ENCODE measurements at places on chromosomes 1 and 21. TPM values are rescaled to one million over a fixed set of nuclear protein-coding genes. Genes with fewer than 3 reads are reported as not detected.

Gene GPR37L1
- total RNA-seq: 0.07 TPM

DNA sequence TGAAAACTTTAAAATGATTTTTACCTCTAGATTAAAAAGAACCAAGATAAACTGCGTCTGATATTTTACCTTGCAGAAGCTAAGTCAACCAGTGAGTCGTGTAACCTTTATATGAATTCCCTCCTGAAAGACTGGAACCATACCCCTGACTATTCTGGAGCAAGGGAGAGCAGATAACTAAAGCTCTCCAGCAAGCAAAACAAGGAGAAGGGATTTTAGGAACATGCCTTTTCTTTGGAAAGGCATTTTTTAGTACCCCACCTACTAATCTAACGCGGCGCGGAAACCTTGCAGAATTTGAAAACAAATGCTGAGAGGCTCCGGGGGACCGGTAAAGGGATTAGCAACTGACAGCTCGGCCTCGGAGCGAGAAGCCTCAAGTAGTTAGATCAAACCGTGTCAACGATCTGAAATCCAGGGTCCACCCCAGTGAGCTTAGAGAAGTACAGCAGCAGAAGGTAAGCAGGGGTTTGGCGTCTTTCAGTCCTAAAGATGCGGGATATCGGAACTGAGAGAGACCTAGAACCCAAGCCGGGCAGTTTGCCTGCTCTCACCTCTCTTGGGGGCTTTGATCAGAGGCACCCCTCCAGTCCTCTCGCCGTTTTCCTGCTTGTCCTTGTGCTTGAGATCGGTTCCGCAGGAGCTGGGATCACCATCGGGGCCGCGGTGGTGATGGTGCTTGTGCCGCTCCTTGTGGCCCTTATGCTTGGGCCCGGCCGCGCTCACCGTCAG is 954 bp downstream of the RSBN1 start:
- peaks cover 18% of the 10 kb centered on the region for H3K4me1 ChIP-seq
- no peak for DNase-seq
- H3K27ac ChIP-seq: peak overlapping the region; percentile 98
- peak overlapping the region; percentile 98 for H3K4me3 ChIP-seq
- H3K27me3 ChIP-seq: no peaks in the 10 kb centered on the region

Gene TMEM51
- 10.9 TPM for total RNA-seq

DNA sequence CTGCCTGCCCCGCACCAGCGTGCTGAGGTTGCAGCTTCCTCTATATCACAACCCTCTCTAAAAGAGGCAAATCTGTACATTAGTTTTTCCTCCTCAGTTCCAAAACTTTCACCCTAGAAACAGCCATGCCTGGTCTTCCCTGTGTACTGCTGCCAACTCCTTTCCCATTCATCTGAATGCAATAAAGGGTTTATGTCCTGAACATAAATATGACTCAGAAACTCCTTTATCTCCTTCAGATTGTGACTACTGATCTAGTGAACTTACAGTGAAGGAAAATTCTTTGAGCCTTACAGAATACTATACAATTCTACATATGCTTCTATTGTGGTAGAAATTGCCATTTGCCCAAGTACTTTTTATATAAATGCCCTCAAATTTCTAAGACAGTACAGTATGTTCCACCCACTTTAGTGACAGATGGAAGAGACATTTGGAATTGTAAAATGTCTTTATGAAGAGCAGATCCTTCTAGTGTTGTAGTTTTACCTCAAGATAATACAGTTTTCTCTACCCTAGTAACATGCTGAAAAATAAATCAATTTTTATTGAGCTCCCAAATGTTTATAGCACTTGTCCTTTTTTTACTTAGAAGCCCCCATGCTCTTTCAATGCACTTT is 345.1 kb upstream of the SNX7 start:
- no peak overlapping the region for H3K4me3 ChIP-seq
- H3K27me3 ChIP-seq: no peaks in the 10 kb centered on the region
- H3K36me3 ChIP-seq: no peaks in the 10 kb centered on the region
- H3K27ac ChIP-seq: peak overlapping the region; percentile 13

- DNase-seq: no peak
- no peak overlapping the region for H3K4me3 ChIP-seq
- H3K27ac ChIP-seq: no peak overlapping the region
Measured at GRCh38 chr1:157566484-157567300, 14.4 kb upstream of the FCRL5 start.

DNA sequence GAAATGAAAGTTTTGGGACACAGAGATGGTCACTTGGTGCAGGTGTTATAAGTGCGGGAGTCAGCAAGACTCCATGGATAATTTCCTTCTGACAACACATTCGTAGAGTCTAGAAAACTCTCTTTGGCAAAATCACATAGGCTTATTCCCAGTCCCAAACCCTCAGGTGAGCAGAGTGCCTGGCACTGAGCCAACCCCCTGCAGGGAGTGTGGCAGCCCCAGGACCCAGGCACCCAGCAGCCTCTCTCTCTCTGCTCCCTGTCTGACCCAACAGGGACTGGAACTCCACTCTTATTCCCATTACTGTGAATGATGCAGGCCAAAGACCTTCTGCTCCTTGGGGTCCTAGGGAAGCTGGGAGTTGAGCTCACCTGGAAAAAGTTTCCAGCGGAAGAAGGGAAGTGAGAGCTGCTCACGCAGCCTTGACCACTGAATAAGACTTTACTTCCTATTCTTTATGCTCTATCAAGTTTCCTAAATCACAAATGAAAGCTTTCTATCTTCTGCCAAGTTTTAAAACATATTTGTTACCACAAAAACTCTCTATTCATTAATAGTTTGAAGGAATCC is 132.6 kb upstream of the ETV3 start:
- H3K27me3 ChIP-seq: no peaks in the 10 kb centered on the region
- no peak overlapping the region for H3K27ac ChIP-seq
- H3K4me3 ChIP-seq: no peak overlapping the region
- no peaks in the 10 kb centered on the region for H3K36me3 ChIP-seq
- DNase-seq: no peak

DNA sequence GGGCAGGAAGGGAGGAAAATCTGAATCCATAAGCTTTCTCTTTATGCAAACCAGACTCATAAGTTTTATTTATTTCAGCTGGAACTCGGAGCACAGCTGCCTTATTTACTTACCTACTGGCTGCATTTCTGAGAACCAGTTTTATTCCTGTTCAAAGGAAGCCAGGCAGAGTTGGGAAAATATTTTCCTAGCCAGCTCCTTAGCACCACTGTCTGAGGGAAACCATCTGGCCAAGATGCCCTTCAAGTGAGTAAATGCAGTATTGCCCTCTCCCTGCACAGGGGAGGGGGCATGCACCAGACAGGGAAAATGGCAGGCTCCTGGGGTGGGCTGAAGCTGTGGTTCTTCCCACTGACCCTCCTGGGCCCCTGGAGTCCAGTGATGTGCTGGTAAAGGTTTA is 28.9 kb upstream of the FMOD start:
- peak overlapping the region; percentile 91 for H3K27ac ChIP-seq
- no peak overlapping the region for H3K4me3 ChIP-seq
- H3K27me3 ChIP-seq: peaks cover 25% of the 10 kb centered on the region
- no peaks in the 10 kb centered on the region for H3K36me3 ChIP-seq

- peak overlapping the region; percentile 84 for H3K27ac ChIP-seq
- H3K36me3 ChIP-seq: peaks cover 6% of the 10 kb centered on the region
- peaks cover 55% of the 10 kb centered on the region for H3K4me1 ChIP-seq
Measured at GRCh38 chr1:61839679-61840078, 97.4 kb downstream of the PATJ start.

DNA sequence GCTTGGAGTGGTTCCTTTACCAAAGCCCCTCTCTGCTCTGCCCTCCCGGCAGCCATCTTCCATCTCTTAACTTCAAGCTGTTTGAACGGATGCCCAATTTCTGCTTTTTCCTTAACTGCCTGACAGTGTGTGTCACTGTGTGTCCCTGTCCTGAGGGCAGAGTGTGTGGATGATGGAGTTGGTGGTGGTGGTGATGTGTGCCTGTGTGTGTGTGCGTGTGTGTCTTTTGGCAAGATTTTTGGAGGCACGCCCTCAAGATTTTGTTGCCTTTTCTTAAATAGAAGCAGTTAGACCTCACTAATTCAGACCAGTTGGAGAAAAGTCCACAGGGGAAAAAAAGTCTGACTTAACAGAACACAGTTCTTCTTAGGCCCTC is 30.3 kb downstream of the SERTAD4 start:
- no peaks in the 10 kb centered on the region for H3K27me3 ChIP-seq
- peaks cover 10% of the 10 kb centered on the region for H3K4me1 ChIP-seq
- H3K27ac ChIP-seq: no peak overlapping the region
- H3K4me3 ChIP-seq: no peak overlapping the region
- H3K36me3 ChIP-seq: no peaks in the 10 kb centered on the region
- DNase-seq: no peak

DNA sequence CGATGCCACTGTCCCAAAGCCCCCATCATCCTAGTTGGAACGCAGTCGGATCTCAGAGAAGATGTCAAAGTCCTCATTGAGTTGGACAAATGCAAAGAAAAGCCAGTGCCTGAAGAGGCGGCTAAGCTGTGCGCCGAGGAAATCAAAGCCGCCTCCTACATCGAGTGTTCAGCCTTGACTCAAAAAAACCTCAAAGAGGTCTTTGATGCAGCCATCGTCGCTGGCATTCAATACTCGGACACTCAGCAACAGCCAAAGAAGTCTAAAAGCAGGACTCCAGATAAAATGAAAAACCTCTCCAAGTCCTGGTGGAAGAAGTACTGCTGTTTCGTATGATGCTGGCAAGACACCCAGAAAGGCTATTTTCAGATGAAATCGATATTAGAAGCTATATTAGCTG is 8.1 kb downstream of the RHOU start:
- H3K4me3 ChIP-seq: no peak overlapping the region
- H3K4me1 ChIP-seq: peaks cover 31% of the 10 kb centered on the region

DNA sequence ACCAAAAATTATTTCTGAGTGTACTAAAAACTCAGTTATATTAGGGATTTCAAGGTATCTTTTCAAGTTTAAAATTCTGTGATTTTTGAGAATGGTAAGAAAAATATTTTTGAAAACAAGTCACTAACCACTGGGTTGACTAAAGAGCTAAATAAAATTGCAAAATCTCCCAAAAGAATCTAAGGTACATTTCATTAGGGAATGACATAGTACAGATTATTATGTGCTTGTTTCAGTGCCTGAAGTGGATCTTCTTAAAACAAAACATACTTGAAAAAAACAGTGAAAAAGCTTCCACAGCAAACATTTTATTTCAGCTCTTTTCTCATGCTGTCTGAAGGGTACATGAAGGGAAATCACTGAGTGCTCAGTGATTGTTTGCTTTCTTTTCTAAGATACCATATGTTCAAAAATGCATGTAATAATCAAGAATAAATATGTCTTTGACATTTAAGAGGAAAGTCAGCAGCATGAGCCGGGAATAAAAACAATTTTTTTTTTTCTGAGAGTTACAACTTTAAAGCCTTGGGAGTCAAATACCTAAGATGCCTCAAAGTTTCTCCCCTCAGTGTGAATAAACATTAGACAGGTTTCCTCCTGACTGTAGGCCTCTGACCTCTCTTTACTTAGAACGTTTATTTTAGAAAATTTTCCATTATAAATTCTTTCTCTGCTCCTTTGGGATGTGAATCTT is 200.7 kb downstream of the KCNT2 start:
- H3K4me1 ChIP-seq: peaks cover 33% of the 10 kb centered on the region
- no peaks in the 10 kb centered on the region for H3K27me3 ChIP-seq
- peak overlapping the region; percentile 98 for H3K27ac ChIP-seq

Gene REN
- 0.29 TPM for total RNA-seq

Gene FAM110D
- 0.58 TPM for total RNA-seq

Gene WNT4
- 38.7 TPM for total RNA-seq

Gene DHX9
- 230 TPM for total RNA-seq

DNA sequence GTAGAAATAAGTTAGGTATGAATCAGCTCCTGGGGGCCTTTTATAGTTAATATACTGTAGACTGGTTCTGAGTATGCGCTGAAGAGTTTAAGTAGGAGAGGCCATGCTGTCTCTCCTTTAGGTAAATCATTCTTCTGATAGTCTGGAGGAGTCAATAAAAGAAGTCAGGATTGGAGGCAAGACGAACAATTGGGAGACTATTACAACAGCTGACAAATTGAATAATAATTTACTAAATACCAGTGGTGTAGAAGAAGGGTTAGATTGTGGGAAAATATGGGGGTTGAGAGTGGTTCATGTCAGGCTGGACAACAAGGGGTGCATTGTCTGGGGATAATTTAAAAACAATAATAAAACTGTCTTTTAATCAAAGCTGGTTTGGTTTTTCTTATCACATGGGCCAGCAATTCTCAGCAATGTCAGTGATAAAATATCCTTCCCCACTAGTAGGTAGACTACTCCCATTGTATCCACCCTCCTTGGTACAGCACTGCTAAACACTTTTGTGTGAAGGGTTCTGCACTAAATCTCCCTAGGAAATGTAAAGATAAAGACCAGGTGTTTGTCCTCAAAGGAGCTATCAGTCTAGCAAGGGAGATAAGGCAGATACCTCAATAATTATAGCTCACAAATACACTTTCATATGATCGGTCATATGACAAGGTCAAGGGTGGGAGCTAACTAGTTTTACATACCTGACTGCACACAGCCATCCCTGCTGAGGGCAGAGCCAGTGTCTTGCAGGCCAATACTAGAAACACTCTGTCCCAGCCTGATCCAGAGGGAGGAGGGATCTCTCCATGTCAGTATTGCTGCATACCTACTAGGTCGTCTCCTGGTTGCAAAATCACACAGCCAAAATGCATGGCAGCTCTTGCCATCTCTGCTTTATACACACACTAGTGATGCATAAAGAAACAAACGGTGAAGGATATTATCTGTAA is 299.7 kb downstream of the VAV3 start:
- peak overlapping the region; percentile 26 for H3K27ac ChIP-seq
- no peak for DNase-seq
- H3K27me3 ChIP-seq: no peaks in the 10 kb centered on the region
- no peaks in the 10 kb centered on the region for H3K36me3 ChIP-seq
- no peak overlapping the region for H3K4me3 ChIP-seq

DNA sequence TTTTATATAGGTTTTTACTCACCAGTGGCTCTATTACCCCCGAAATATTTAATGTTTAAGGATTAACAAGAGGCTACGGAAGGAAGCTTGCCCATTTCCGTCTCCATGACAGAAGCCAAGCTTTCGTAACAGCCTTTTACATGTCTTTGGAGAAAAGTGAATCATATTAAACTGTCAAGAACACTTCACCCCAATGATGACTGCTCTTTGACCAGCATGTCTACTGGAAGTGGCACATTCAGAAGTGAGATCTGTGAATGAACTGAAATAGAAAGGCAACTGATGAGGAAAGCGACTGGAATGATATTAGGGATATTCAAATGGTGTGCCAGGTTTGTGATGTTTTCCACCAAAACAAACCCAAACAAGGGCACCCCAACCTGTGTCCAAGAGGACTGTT is 8.5 kb upstream of the PRDM15 start:
- no peak overlapping the region for H3K27ac ChIP-seq
- peaks cover 2% of the 10 kb centered on the region for H3K36me3 ChIP-seq
- DNase-seq: no peak
- H3K4me3 ChIP-seq: no peak overlapping the region
- peaks cover 10% of the 10 kb centered on the region for H3K4me1 ChIP-seq

- no peaks in the 10 kb centered on the region for H3K36me3 ChIP-seq
- no peak for DNase-seq
- no peak overlapping the region for H3K27ac ChIP-seq
- peaks cover 6% of the 10 kb centered on the region for H3K4me1 ChIP-seq
Measured at GRCh38 chr1:175888996-175889395, 145.6 kb upstream of the TNR start.

Gene ADAMTSL4
- 18.0 TPM for total RNA-seq

GRCh38 chr1:220808345-220809186 is 21.9 kb downstream of the MTARC1 start:
- H3K36me3 ChIP-seq: peaks cover 14% of the 10 kb centered on the region
- DNase-seq: no peak
- H3K27ac ChIP-seq: peak overlapping the region; percentile 73

Data from mesothelial cell of epicardium (in vitro differentiated cells).